Aorta (tissue), 5 donors: ENCODE measurements at places on chromosomes 11 and 22. TPM values are rescaled to one million over a fixed set of nuclear protein-coding genes. Genes with fewer than 3 reads are reported as not detected.

The PYGM gene
- 11.5 TPM for total RNA-seq

The CD44 gene
- total RNA-seq = 321 TPM

The CSTF3 gene
- 19.8 TPM for total RNA-seq

The CCDC89 gene
- total RNA-seq = 1.1 TPM

The SCARF2 gene
- 35.4 TPM for total RNA-seq

The RASSF10 gene
- total RNA-seq = 0.75 TPM

The OR51M1 gene
- not detected for total RNA-seq

The RBFOX2 gene
- total RNA-seq = 152 TPM

The SEPTIN5 gene
- 32.5 TPM for total RNA-seq

The NCF4 gene
- 42.4 TPM for total RNA-seq

The NXF1 gene
- 99.9 TPM for total RNA-seq

The SCGB2A2 gene
- total RNA-seq = not detected

The AMBRA1 gene
- 35.0 TPM for total RNA-seq

The CEP126 gene
- total RNA-seq = 9.8 TPM

The NPTXR gene
- total RNA-seq = 21.9 TPM

The F2 gene
- total RNA-seq = 0.19 TPM

The CD3D gene
- total RNA-seq = 3.9 TPM

The BARX2 gene
- not detected for total RNA-seq

The SOX10 gene
- total RNA-seq = 5.9 TPM

The DEPDC7 gene
- 2.6 TPM for total RNA-seq

The ENTHD1 gene
- 0.12 TPM for total RNA-seq

The IFTAP gene
- total RNA-seq = 17.2 TPM

The SYVN1 gene
- total RNA-seq = 50.2 TPM
